Stimulated activated CD8-positive, alpha-beta memory T cell treated with anti-CD3 and anti-CD28 coated beads, Interleukin-15, amount 100 ng/mL, for 4 hours (primary cell): ENCODE measurements at places on chromosomes 4 and X.

GRCh38 chr4:2785613-2786012 lies 7.3 kb upstream of the SH3BP2 start:
- DNase-seq: no peak

GRCh38 chrX:135347381-135348016 lies 38.2 kb downstream of the ETDC start:
- DNase-seq: no peak

DNA sequence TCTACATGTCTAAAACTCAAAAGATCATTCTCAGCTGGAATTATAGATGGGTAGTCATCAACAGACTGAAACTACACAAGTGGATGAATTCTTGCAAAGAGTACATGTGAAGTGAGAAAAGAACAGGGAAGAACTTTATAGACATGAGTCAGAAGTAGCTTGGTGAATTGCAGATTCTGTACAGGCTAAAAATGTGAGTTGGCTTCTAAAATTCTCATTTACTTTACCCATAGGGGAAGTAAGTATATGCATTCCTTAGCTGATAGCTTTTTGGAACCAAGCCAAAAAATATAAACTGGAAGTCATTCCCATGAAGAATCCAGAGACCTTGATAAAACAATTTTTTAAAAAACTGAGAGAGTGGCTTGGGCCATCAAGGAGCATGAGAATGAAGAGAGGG lies 584.2 kb upstream of the FTHL17 start:
- no peak for DNase-seq

GRCh38 chrX:72569786-72570185 lies 2.9 kb downstream of the HDAC8 start:
- DNase-seq: no peak

- no peak for DNase-seq
These were observed 130.0 kb downstream of the AWAT2 start for GRCh38 chrX:69919749-69920148.

DNA sequence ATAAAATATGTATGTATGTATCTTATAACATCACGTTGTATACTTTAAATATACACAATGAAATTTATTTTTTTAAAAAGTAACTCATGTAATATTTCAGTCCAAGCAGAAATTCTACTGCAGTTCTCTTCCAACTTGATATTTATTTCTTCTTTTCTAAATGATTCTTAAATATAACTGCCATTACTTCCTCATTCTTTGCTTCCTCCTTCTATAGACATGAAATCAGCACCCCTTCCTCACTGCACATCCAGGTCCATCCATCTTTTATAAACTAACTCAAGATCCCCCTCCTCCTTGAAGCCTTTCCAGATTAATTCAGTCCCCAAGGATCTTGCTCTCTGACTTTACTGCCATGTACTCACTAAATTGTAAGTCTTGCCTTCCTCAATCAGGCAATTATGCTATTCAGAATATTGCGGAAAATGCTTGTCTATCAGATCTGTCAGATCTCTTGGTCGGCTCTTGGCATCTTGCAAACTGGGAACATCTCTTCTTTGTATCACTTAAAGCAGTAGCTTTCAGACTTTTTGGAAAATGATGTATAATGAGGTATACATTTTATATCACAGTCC lies 3.7 kb downstream of the GPRIN3 start:
- DNase-seq: no peak

- no peak for DNase-seq
These were observed 55.4 kb downstream of the PKD2 start for GRCh38 chr4:88062843-88063242.

DNA sequence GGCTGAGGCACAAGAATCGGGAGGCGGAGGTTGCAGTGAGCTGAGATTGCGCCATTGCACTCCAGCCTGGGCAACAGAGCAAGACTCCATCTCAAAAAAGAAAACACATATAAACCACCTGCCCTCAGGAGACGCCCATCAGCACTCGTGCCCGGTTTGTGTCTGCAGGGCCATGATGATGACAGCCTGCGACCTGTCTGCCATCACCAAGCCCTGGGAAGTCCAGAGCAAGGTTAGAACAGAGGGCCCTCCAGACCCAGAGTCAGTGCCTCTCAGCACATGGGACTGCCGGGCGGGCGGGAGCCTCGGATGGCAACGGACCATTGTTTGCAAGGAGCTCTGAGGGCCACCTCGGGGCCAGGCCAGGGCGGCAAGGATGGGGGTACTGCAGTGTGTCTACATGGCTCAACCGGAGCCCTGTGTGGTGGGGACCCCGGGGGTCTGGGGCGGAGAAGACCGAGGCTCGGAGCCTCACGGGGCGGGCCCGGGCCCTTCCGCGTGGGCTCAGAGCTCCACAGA lies 9.3 kb downstream of the ATP5ME start:
- no peak for DNase-seq
